Upper lobe of right lung (tissue), 1 donor: ENCODE measurements at places on chromosomes 2 and 18. TPM values are rescaled to one million over a fixed set of nuclear protein-coding genes. Genes with fewer than 3 reads are reported as not detected.

NEU2 gene
- total RNA-seq, result not detected

VIL1 gene
- total RNA-seq, result not detected

POTEJ gene
- not detected for total RNA-seq

MC2R gene
- not detected for total RNA-seq

GRCh38 chr18:42525905-42526304, 570.9 kb downstream of the PIK3C3 start:
- no peak overlapping the region for H3K4me3 ChIP-seq
- H3K36me3 ChIP-seq, result no peaks in the 10 kb centered on the region
- no peak for DNase-seq
- H3K27ac ChIP-seq, result no peak overlapping the region
- no peaks in the 10 kb centered on the region for H3K4me1 ChIP-seq

DNA sequence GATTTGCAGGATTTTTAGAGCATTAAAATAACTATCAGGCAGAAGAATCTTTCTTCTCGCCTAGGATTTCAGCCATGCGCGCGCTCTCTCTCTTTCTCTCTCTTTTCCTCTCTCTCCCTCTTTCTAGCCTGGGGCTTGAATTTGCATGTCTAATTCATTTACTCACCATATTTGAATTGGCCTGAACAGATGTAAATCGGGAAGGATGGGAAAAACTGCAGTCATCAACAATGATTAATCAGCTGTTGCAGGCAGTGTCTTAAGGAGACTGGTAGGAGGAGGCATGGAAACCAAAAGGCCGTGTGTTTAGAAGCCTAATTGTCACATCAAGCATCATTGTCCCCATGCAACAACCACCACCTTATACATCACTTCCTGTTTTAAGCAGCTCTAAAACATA, 137.0 kb downstream of the MEIS1 start:
- no peak for DNase-seq
- H3K4me1 ChIP-seq, result peaks cover 21% of the 10 kb centered on the region
- no peak overlapping the region for H3K4me3 ChIP-seq
- H3K27me3 ChIP-seq, result peaks cover 34% of the 10 kb centered on the region

GRCh38 chr2:134087371-134087921, 166.4 kb upstream of the MGAT5 start:
- no peaks in the 10 kb centered on the region for H3K27me3 ChIP-seq
- no peaks in the 10 kb centered on the region for H3K4me1 ChIP-seq
- no peak overlapping the region for H3K27ac ChIP-seq
- DNase-seq, result no peak

DNA sequence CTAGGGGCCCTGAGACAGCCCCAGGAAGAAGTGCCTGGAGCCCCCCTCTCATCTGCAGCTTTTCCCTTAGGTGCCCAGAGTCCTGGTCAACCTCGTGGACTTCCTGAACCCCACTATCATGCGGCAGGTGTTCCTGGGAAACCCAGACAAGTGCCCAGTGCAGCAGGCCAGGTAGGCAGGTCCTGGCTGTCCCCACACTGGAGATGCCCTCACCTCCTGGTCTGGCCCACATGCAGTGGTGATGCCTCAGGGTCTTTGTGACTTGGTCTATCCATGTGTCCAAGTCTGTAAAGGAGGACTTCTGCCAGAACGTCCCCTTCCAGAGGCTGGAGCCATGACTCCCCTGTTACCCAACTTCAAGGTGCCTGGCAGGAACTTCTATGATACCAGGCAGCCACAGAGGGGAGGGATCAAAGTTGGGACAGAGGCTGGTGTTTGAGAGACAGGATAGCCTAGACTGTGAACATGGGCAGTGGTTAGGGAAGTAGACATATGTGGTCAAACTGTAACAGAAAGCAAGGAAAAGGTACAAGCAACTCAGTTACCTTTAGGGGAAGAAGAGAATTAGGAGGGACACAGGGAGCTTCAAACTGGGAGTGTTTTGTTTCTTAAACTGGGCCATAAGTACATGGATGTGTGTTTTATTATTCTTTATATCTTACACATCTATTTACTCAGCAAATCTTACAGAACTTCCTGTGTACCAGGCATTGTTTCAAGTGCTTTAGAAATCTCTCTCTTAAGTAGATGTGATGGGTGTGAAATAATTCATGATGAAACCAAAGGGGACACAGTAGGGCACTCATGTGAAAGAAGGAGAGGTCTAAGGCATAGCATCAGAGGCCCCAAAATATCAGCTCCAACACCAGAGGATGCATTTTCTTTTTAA, 107.1 kb downstream of the PLB1 start:
- no peaks in the 10 kb centered on the region for H3K27me3 ChIP-seq
- DNase-seq, result no peak
- H3K36me3 ChIP-seq, result no peaks in the 10 kb centered on the region
- H3K27ac ChIP-seq, result no peak overlapping the region

DNA sequence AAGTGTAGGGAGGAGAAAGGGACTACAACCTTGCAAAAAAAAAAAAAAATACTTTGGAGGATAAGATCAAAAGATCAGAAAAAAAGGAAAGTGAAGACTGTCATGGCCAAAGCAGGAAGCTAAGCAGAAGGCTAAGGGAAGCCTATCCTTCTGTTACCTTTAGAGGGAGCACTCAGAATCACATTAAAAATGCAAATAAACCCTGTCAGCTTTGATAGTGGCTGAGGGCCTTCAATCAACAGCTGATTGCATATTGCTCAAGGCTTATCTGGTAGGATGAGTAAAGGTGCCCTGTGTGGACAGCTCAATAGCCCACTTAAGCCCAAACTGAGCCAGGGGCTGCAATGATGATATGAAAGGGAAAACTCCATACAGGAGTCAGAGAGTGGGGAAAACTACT, 1021.2 kb downstream of the LRP1B start:
- no peaks in the 10 kb centered on the region for H3K4me1 ChIP-seq
- DNase-seq, result no peak
- no peak overlapping the region for H3K4me3 ChIP-seq
- no peaks in the 10 kb centered on the region for H3K36me3 ChIP-seq
- H3K27ac ChIP-seq, result no peak overlapping the region
